Foreskin melanocyte (primary cell): ENCODE measurements at places on chromosomes 13 and 19.

GRCh38 chr19:44367024-44367423, 10.5 kb upstream of the ZNF112 start:
- no peak for DNase-seq

DNA sequence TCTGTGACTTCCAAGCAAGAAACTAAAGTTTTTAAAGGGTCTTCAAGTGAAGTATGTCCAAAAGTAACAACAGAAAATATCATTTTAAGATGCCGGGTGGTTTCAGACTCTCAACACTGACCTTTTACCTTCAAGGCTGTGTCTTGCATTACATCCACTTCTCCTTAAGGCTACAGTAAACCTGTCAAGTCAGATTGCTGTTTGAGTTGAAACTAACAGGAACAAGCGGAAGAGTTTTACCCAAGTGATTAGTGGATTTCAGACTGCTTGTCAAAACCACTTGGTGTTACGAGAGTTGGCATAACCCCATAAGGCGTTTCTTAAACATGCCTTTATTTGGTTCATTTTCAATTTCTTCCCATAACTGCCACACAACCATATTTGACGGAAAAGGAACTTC, 283.1 kb downstream of the DCT start:
- DNase-seq: no peak

GRCh38 chr19:2848616-2849015, 7.3 kb downstream of the ZNF555 start:
- no peak for DNase-seq

- DNase-seq: no peak
Measured at GRCh38 chr13:51523082-51523518, 61.2 kb upstream of the WDFY2 start.

GRCh38 chr13:27842571-27842970, 50.3 kb downstream of the GSX1 start:
- DNase-seq: no peak

DNA sequence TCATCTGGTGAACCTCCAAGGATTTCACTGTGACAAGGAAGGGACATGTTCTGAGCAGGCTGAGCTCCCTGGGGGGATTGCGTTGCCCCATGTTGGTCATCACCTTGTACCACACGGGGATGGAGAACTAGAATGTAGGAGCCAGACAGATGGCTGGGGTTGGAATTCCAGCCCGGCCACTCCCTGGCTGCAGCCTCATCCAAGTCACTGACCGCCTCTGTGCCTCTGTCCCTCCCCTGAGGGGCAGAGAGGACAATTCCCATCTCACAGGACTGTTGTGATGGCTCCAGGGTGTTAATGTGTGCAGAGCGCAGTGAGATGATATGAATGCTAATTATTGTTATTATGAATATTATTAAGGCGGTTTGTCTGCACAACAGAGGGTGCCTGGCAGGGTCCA, 24.1 kb downstream of the ADGRL1 start:
- no peak for DNase-seq

GRCh38 chr19:11674067-11674492, 64.7 kb downstream of the ZNF823 start:
- DNase-seq: no peak

DNA sequence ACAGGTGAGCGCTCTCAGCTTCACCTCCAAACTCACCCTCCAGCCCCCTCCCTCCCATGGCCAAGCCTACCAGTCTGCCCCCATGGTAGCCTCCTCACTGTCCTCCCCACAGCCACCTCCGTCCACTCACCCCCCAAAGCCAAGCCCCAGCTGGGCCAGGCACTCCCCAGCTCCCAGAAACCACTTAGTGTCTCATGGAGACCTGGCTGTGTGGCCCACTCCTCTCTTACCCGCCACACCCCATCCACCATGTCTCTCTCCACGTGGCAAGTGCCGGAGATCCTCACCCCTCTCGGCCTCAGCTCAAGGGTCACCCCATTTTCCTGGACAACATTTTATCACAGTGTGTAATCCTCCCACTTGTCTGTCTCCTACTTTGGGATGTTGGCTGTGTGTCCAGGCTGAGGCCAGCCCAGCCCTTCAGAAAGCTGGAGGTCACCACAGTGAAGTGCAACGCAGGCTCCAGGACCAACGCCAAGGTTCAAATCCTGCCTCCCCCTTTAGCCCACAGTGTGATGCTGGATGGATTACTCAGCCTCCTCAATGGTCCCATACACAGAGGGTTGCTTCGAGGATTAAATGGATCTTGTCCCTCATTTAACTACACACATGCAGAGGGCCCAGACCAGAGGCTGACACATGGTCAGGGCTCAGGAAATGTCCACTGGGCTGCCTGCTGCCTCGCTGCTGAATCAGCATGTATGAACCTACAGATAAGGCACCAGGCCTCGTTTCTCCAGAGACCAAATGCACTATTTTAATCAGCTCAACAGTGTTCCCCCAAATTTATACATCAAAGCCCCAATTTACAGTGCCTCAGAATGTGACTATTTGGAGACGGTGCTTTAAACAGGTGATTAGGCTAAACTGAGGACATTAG, 71.3 kb downstream of the CEBPG start:
- DNase-seq: no peak

GRCh38 chr13:80251403-80251802, 89.5 kb downstream of the SPRY2 start:
- DNase-seq: peak; percentile 38

DNA sequence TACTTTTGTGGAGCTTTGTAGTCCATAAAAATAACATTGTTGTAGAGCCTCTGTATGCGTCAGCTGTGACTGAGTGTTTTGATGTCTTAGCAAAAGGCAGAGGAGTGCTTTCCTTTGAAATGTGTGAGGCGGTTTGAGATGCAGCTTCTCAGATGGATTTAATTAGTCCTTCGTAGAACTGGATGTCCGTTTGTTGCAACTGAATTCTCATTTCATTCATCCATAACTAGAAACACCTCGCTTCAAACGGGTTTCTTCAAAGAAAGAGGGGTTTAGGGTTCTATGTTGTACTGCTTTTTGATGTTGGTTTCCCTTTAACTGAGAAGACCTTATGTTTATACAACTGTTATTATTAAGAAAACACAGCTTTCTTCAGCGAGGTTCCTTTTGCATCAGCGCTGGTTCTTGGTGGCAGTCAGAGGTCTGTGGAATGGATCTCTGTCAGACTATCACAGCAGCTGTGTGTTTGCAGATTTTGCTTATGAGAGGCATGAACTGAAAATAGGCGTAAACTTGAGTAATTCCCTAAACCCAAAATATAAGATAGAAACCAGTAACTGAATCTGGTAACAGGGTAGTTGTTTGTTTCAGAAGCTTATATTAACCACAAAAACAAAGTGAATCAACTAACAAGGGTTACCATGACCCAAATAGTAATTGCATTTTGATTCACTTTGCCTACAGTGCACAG, 194.4 kb downstream of the GGACT start:
- no peak for DNase-seq

- peak; percentile 73 for DNase-seq
Measured at GRCh38 chr19:18291590-18292461, 10.4 kb upstream of the JUND start.

GRCh38 chr13:98059276-98059675, 83.6 kb upstream of the FARP1 start:
- no peak for DNase-seq

- no peak for DNase-seq
Measured at GRCh38 chr13:112345826-112346172, 30.4 kb upstream of the SPACA7 start.

DNA sequence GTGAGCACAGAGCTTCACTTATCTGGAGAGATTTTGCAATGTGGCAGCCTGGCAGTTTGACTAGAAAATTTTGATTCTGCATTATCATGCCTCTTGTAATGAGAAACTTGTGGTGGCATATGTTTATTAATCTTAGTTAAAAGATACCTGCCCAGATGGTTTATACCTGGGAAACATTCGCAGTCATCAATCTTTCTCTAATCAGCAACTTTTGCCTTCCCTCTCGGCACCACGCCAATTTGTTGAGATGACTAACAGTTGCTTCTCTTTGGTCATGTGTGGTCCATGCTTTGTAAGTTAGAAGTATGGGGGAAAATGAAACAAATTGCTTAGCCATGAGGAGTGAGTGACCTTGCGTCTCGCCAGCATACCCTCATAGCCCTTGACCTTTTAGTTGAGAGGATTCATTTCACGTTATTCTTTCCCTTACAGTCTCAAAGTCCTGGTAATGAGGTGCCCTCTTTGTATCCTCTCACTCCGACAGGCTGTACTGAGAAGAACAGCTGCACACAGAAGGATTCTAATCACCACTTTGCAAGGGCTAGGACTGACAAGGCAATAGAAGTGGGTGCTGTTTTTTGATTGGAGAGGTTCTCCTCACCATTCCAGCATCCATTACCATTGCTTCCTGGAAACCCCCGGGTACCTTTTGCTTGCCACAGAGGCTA, 201.4 kb downstream of the OXGR1 start:
- no peak for DNase-seq

DNA sequence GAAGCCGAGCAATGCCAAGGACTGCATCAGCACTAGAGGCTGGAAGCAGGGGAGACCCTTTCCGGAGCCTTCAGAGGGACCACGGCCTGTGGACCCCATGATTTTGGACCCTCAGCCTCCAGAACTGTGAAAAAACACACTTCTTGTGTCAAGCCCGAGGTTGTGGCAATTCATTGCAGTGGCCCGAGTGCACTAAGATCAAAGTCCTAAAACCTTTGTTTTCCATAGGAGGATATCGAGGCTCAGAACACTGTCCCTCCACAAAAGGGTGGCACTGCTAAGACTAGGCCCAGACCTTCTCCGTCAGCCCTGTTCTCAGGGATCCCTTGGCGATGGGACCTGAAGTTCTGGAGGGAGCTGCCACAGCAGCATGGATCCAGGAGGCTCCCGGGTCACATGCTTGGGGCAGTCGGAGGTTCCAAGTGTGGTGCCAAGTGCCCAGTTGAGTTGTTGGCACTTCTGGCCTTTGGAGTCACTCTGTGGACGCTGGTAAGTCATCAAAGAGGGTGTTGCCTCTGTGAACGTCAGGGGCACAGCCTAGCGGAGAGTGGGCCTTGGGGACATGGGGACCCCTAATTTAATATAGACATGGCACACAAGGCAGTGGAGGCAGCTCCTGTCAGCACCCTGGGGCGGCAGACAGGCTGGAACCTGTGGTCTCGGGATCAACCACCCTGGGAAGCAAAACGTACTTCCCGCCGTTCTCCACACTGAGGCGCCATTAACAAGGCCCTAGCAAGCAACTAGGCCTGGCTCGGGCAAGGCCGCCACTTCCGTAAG, 199.2 kb downstream of the COL4A1 start:
- no peak for DNase-seq

DNA sequence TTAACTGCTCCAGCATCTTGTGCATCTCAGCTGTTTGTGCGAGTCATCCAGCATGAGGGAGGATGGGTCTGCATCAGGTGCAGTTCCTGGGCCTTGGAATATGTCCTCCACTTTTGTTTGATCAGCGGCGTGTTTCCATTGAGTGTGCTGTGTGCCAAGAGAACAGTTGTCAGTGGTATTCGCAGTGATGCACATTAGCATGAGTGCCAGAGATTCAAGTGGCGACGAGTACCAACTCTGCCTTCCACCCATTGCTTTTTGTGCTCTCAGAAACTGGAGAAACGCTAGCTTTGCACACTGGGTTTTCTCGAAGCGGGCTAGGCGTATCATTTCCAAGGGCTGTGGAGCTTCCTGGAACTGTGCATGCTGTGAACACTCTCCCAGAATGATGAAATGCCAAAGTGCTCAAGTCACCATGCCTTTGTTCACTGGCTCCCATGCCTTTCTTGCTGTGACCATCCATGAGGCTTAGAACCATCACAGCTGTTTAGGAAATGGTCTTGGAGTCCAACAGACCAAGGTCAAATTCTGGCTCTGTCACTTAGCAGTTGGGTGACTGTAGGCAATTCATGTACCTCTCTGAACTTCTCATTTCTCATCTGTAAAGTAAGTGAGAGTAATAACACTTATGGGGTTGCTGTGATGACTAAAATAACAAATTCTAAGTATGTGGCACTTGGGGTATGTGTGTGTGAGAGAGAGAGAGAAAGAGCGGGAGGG, 18.4 kb downstream of the LRCH1 start:
- DNase-seq: no peak

- DNase-seq: no peak
Measured at GRCh38 chr13:113649212-113649611, 8.8 kb downstream of the ATP4B start.

GRCh38 chr19:2331601-2332246, 3.2 kb downstream of the SPPL2B start:
- peak; percentile 16 for DNase-seq

GRCh38 chr19:56079609-56080008, 41.5 kb downstream of the ZNF787 start:
- DNase-seq: no peak

- no peak for DNase-seq
Measured at GRCh38 chr13:33080972-33081590, 64.9 kb downstream of the KL start.

DNA sequence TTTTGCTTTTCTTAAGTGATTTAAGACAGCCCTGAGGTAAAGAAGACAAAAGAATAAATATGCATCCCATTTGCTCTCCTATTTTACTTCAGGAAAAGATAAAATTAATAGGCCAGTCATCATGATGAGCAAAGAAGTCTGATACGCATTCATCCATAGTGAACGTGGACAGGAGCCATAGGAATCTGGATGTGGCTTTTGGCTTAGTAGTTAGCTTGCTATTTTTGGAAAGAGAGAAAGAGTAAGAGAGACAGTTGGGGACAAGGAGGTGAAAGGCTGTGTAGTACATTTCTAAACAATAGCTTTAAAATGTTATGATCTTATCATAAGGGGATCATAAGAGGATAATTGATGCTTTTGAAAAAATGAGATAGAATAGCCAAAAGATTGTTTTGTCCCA, 545.2 kb downstream of the IRS2 start:
- DNase-seq: no peak

GRCh38 chr13:66113882-66114526, 1116.1 kb downstream of the PCDH9 start:
- DNase-seq: no peak

- DNase-seq: no peak
Measured at GRCh38 chr13:40271931-40272775, 394.3 kb downstream of the FOXO1 start.

DNA sequence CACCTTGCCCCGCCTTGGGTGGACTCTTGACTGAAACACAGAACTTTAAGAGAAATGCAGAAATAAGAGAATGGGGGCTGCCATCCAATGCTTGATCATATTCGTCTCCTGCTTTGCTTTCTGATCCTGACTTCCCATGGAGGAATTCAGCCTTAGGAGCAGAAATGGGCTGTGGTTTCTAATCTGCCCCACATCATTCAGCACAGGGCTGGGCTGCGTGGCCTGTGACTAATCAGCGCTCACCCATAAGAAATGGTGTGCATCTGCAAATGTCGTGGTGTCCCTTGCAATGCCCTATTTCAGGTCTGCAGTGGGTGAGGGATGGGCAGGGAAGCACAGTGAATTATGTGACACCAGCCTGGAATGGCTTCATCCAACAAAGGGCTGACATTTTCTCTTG, 60.7 kb upstream of the URI1 start:
- DNase-seq: no peak

DNA sequence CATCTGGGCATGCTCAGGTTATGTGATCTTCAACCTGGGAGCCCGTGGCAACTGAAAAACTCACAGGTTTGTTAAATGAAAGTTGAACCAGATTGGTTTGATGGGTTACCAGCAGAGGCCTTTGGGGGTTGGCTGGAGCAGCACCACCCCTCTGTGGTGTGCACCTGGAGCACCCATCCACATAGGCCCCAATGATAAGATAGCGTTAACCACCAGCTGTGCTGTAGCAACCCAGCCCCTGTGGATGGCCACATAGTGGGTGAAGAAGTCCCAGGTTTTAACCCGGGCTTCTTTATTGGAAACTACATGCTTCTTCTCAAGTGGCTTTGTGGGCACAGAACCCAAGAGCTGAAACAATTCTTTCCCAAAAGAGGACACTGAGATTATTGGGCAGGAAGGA, 22.6 kb upstream of the MTIF3 start:
- DNase-seq: no peak

GRCh38 chr19:12481781-12482508, 2.7 kb downstream of the ZNF709 start:
- DNase-seq: no peak
